ENCODE measurements at places on chromosomes 6 and 20. TPM values are rescaled to one million over a fixed set of nuclear protein-coding genes. Genes with fewer than 3 reads are reported as not detected.

GRCh38 chr6:146851837-146852236, 253.1 kb downstream of the ADGB start:
- DNase-seq = peak; percentile 91

GRCh38 chr6:56787209-56787608, 144.5 kb upstream of the DST start:
- no peak for DNase-seq

DNA sequence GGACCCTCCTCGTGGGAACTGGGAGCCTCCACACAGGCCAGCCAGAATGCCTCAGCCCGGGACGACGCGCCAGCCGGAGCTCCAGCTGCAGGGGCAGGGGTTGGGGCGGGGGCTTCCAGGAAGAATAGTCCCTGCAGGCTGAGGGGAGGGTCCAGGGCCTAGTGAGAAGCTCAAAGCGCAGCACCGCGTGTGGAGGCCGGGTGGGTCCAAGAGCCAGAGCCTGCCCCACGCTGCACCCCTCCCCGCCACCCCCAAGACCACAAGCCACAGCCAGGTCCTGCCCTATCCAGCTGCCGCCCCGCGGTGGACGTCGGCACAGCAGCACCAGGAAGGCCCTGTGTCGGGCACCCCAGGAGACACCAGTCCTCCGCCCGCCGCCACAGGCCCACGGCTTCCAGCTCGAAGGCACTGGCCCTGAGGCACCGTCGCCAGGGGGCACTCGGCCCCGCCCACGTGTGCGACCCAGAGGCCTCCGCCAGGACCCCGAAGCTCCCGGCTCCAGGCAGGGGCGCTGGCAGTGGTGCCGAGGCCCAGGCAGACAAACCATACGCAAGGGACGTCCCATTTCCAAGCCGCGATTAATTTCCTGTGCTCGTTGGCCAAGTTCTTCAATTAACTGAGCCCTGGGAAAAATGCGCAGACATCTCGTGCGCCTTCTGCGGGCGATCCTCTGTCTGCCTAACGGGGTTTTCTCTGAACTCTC, 19.5 kb downstream of the KCNQ2 start:
- DNase-seq = no peak

DNA sequence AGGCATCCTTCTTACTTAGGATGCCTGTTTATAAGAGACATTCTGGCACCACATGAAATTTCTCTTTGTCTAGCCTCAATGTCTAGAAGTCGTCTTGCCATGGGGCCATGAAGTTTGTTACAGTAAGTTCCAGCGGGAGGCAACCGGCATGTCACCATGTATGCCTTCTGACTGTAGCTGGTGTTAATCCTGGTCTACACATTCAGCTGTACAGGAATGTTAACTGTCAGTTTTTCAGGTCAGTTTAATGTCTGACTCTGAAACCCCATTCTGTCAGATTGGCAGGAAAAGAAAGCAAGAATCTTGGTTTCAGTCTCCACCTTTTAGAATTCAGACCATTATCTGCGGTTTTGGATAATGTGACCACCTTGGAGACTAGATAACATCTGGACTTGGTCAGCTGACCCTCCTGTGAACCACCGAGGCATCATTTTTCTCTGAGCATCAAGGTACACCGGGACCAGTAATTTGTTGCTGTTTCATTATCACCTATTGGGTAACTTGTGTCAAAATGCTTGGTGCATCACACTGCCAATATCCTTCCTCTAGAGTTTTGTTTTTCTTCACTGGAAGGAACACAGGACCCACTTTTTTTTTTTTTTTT, 228.7 kb downstream of the DOK5 start:
- no peak for DNase-seq

DNA sequence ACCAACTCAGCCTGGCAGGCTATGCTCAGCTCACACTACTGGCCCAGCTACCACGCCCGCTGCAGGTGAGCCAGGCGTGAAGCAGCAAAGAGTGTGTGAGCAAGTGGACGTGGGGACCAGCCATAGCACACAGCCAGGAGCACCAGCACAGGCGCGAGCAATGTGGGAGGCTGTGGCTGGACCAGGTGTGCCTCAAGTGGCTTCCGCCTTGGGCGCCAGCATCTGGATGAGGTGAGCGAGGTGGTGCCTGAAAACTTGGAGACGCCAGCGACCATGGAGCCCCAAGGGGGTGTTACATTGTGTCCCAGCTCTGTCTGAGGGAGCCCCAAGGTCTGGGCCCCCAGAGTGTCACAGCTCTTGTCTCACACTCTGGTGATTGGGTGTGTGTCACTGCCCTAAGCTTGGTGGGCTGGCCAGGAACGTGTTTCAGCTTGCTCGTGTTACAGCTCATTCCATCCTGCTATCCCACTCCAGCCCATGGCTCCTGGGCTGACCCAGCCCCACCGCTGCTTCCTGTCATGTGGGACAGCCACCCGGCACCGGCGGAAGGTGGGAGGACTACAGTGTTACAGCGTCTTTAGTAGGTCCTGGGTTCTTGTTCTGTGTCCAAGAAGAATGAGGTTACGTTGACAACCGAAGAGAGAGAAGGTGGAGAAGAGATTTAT, 508.0 kb upstream of the MMS22L start:
- DNase-seq = no peak

DNA sequence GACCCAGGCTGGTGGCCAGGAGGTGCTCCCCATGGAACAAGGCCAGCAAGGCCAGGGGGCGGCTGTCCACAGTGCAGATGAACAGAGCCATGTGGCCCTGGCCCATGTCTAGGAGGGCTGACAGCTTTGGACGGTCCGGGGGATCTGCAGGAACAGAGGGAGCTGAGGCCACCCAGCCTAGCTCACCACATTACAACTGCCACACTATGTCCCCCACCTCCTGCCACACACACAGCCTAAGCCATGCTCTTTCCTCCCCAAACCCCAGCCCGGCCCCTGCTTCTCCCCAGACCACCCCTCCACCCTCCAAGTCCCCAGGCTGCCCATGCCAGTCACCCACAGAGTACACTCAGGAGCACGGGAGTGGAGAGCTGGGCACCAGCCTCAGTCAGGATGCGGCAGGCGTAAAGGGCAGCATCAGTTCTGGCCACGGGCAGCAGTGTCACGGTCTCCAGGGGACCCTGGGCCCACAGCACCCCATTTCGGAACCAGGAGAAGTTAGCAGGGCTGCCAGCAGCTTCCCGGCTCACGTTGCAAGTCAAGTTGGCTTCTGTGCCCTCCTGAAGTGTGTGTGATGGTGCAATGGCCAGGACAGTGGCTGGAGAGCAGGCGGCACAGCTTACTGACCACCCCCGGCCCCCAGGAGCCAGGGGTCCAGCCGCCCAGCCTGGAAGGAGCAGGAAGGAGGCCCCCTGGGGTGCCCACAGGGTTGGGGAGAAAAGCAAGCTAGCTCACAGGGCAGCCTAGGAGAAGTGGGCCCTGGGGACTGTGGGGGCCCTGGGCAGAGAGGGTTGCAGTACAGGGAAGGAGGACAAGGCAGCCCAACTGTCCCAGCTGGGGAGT, 15.2 kb upstream of the ADAM33 start:
- DNase-seq = no peak

DNA sequence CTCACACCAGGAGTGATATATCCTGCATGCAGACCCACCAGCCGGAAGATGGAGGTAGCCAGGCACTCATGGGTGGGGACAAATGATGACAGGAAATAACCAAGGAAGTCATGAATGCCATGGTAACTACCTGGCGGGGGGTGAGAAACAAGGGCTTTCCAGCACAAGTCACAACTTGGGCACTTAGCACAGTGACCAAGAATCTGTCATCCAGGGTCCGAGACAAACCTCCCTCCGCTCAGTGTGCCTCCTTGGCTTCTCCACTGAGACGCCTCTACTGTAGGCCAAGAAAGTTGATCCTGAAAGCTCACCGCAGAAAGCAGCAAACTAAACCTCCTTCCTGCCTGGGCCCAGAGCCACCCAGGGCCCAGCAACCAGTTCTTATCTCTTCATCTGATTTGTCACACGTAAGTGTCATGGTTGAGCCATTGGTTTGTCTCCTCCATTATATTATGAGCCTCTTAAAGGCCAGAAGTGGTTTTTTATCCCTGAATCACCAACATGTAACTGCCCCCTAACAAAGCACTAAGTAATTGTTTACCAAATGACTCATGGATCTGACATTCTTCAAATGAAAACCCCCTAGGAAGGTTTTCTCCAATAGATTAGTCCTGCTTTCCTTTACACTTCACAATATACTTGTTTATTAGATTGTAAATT, 84.3 kb upstream of the TAB2 start:
- peak; percentile 88 for DNase-seq

LY6G6C gene
- total RNA-seq = 0.51 TPM

IPCEF1 gene
- total RNA-seq = not detected

MUC22 gene
- total RNA-seq = not detected

PLA2G7 gene
- not detected for total RNA-seq
